HepG2 (cell line): ENCODE measurements at places on chromosomes 3 and 15. TPM values are rescaled to one million over a fixed set of nuclear protein-coding genes. Genes with fewer than 3 reads are reported as not detected.

COL8A1 gene
- polyA plus RNA-seq: not detected in 2 replicates

ALDH1A3 gene
- 0.03 TPM in 1 of 2 replicates, not detected in the other for polyA plus RNA-seq

TLR9 gene
- 0.08 TPM in 1 of 2 replicates, not detected in the other for polyA plus RNA-seq

TM4SF4 gene
- polyA plus RNA-seq: 0.63 and 0.89 TPM in 2 replicates

ADAMTS9 gene
- 0.09 TPM in 1 of 2 replicates, not detected in the other for polyA plus RNA-seq

KPNA1 gene
- polyA plus RNA-seq: 14.7 and 15.4 TPM in 2 replicates

CCR1 gene
- polyA plus RNA-seq: not detected in 2 replicates

GADL1 gene
- polyA plus RNA-seq: not detected in 2 replicates

ARGFX gene
- not detected in 2 replicates for polyA plus RNA-seq

PLA2G4D gene
- 0.21 and 0.29 TPM in 2 replicates for polyA plus RNA-seq

GNB5 gene
- 14.4 and 19.7 TPM in 2 replicates for polyA plus RNA-seq

HGD gene
- polyA plus RNA-seq: 398 and 420 TPM in 2 replicates

ISLR gene
- not detected in 2 replicates for polyA plus RNA-seq

HIGD2B gene
- polyA plus RNA-seq: not detected in 2 replicates

GOLGA8H gene
- polyA plus RNA-seq: 0.16 and 0.24 TPM in 2 replicates

MGA gene
- polyA plus RNA-seq: 5.3 and 5.5 TPM in 2 replicates

CP gene
- 789 and 863 TPM in 2 replicates for polyA plus RNA-seq

UQCC5 gene
- polyA plus RNA-seq: 15.4 and 15.7 TPM in 2 replicates

ZNF860 gene
- 0.51 and 0.73 TPM in 2 replicates for polyA plus RNA-seq

SV2B gene
- polyA plus RNA-seq: not detected in 2 replicates

CPLX3 gene
- polyA plus RNA-seq: not detected in 2 replicates

ZSCAN2 gene
- polyA plus RNA-seq: 10.9 and 11.4 TPM in 2 replicates

PLSCR5 gene
- polyA plus RNA-seq: 0.22 and 0.50 TPM in 2 replicates

THRB gene
- polyA plus RNA-seq: 4.3 and 4.7 TPM in 2 replicates

DNAH12 gene
- 0.08 and 0.11 TPM in 2 replicates for polyA plus RNA-seq

AGBL1 gene
- polyA plus RNA-seq: 0.01 TPM in 1 of 2 replicates, not detected in the other

GPR27 gene
- polyA plus RNA-seq: not detected in 2 replicates

BLM gene
- 2.8 and 5.1 TPM in 2 replicates for polyA plus RNA-seq

PAQR5 gene
- 1.3 and 1.4 TPM in 2 replicates for polyA plus RNA-seq

GOLGA6L9 gene
- 4.0 and 4.1 TPM in 2 replicates for polyA plus RNA-seq

WDR93 gene
- polyA plus RNA-seq: 0.07 and 0.08 TPM in 2 replicates

ROBO1 gene
- polyA plus RNA-seq: 52.2 and 55.8 TPM in 2 replicates

GCSAM gene
- not detected in 2 replicates for polyA plus RNA-seq

CCDC12 gene
- 28.9 and 30.1 TPM in 2 replicates for polyA plus RNA-seq

LIPC gene
- 38.0 and 46.9 TPM in 2 replicates for polyA plus RNA-seq

TRA2B gene
- polyA plus RNA-seq: 83.9 and 105 TPM in 2 replicates

MKRN2 gene
- polyA plus RNA-seq: 33.1 and 34.3 TPM in 2 replicates

FEZF2 gene
- not detected in 2 replicates for polyA plus RNA-seq

ZNF35 gene
- polyA plus RNA-seq: 0.18 and 0.20 TPM in 2 replicates

SLC22A14 gene
- 0.03 TPM in 1 of 2 replicates, not detected in the other for polyA plus RNA-seq

LRCH3 gene
- polyA plus RNA-seq: 96.6 and 103 TPM in 2 replicates
